ENCODE measurements at places on chromosomes 16 and 17. TPM values are rescaled to one million over a fixed set of nuclear protein-coding genes. Genes with fewer than 3 reads are reported as not detected.

GRCh38 chr16:73210686-73211085, 162.8 kb upstream of the ZFHX3 start:
- no peak for DNase-seq

Gene CNGB1
- 0.21 TPM for polyA plus RNA-seq

DNA sequence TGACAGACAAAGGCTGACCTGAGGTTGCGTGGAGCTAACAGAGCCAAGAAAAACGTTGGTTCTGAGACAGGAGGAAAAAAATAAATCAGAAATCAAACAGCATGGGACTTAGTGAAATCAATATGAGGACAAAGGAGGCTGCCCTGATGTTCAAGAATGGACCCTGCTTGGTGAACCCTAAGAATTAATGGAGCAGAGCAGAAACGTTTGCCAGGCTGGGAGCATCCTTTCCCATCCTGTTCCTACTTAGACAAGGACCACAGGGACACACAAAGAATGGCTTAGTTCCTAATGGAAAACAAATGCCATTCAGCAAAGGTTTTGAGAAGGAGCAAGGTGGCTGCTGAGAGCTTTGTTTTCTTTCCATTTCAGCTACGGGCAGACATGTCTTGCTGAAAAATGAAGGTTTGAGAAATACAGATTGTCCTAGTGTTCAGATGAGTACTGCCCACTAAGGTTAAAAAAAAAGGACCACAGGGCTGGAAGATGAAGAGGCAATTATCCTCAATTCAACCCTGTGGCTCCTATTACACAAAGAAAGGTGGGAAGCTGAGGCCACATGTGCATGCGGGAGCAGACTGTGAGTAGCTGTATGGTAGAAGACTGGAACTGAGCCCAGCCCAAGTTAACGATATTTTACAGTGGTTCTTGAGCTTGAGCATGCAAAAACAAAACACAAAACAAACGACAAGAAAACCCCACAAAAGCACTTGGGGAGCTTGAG, 230.1 kb downstream of the SLC39A11 start:
- no peak for DNase-seq

GRCh38 chr16:77169650-77170236, 21.2 kb upstream of the MON1B start:
- peak; percentile 31 for DNase-seq

- no peak for DNase-seq
These were observed 1.0 kb upstream of the ANKRD40CL start for GRCh38 chr17:50768346-50768761.

DNA sequence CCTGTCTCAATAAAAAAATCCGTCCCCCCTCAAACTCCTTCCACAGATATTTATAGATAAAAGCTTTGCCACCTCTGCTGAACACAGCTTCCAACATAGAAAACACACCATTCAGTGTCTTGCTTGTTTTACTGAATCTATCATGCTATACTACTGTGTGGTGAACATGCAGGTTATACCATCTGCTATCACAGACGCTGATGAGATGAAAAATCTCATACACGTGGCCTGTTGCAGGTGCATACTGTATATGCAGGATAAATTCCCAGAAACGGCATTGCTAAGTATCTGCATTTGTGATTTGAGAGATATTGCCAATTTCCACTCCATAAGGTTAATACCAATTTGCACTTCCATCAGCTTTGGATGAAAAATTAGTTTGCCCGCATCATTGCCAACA, 30.4 kb upstream of the IL34 start:
- no peak for DNase-seq

DNA sequence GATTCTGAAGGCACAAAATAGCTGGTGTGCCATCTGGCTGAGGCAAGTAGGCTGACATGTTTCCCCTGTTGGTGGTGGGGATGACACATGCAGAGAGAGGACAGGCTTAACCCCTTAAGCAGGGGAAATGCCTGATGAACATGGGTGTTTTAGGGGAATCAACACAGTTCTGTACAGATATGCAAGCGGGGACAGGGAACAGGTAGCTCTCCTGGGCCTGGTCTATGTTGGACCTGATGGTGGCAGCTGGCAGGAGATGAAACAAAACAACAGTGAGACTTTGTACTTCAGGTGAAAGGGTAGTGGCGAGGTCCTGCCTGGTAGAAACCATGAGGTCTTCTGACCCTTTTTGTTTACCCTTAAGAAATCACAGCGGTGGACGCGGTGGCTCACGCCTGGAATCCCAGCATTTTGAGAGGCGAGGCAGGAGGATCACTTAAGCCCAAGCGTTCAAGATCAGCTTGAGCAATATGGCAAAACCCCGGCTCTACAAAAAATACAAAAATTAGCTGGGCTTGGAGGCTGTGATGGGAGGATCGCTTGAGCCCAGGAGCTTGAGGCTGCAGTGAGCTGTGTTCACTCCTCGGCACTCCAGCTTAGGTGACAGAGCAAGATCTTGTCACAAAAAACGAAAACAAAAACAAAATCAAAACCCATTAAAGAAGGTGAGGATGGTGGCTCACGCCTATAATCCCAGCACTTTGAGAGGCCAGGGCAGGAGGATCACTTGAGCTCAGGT, 10.5 kb downstream of the OR1F1 start:
- no peak for DNase-seq

GRCh38 chr16:720447-720989, 428 bp upstream of the ANTKMT start:
- peak; percentile 82 for DNase-seq

Gene CTRB1
- polyA plus RNA-seq, result 0.33 TPM

DNA sequence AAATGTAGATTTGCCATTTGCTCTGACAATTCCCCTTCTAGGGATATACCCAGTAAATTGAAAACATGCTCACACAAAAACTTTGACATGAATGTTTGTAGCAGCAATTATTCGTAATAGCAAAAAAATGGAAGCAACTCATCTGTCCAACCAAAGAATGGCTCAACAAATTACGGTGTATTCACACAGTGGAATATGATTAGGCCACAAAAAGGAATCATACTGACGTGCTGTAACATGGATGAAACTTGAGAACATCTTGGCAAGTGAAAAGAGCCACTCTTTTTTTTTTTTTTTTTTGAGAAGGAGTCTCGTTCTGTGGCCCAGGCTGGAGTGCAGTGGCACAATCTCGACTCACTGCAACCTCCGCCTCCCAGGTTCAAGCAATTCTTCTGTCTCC, 24.1 kb upstream of the SPNS3 start:
- no peak for DNase-seq

DNA sequence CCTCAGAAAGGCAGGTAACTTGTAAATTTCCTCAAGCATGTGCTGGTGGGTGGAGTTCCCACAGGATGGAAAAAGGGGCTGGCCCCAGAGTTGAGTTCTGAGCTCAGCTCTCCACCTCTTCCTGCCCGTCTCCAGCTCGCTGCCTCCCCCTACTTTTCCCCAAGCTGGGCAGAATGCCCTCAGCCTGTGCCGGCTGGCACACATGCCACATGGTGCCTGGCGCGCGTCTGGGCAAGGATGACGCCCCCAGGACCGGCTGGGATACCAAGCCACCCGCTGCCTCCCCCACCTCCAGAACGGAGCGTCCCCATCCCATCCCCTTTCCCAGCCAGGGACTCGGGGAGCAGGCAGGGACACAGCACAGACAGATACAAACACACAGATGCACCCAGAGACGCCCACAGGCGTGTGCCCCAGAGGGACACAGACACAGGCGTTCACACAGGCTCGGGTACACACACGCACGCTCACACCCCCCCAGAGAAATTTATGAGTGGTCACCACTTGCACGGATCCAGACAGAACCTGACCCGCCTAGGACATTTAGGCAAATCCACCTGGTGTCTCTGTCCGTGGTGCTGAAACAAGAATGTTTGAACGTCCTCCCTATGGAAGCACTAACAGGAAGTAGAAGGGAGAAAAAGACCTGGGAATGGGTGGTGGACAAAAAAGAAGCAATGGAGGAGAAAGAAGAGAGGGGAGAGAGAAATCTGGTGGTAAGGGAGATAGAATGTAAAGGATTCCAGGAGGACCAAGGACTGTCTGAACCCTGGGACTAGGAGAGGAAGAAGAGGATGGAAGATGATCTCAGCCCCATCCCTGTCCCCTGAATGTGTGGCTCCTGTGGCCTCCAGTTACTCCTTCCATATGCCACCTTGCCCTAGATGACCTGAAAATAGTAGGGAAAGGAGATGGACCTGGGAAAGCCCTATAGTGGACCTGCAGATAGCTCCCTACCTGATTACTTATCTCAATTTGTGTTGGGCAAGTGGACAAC, 15.5 kb downstream of the NEUROD2 start:
- DNase-seq, result peak; percentile 57

GRCh38 chr16:23280483-23280967, 21.6 kb upstream of the SCNN1B start:
- DNase-seq, result no peak

DNA sequence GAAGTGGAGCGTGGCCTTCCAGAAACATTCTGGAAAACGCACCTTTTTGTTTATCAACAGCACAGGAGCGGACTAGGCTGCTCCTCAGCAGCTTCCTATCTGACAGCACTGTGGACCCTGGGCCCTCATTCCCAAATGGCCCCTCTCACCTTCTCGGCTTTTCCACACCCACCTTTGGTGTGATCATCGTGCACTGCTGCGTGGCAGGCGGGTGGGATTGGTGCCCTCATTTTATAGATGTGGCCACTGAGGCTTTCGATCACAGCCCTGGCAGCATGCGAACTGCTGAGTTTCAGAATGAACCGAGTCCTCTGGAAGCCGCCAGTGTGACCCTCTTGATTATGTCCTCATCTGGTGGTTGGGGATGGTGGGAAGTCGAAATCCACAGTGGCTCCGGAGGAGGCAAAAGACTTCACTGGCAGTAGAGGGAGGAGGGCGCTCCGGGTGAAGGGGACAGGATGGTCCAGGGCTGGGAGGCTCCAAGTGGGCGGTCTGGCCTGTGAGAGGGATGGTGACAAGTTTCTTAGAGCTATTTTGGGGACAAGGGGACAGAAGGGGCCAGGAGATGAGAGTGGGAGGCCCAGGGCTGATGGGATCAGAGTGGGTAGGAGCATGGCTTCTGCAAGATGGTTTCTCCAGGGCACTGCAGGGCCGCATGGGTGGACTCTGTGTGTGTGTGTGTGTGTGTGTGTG, 49.5 kb downstream of the NKD1 start:
- no peak for DNase-seq

Gene TRPV2
- 46.3 TPM for polyA plus RNA-seq

GRCh38 chr16:56252835-56253234, 61.5 kb downstream of the GNAO1 start:
- DNase-seq, result peak; percentile 94

Gene KCNH6
- polyA plus RNA-seq, result 0.05 TPM

DNA sequence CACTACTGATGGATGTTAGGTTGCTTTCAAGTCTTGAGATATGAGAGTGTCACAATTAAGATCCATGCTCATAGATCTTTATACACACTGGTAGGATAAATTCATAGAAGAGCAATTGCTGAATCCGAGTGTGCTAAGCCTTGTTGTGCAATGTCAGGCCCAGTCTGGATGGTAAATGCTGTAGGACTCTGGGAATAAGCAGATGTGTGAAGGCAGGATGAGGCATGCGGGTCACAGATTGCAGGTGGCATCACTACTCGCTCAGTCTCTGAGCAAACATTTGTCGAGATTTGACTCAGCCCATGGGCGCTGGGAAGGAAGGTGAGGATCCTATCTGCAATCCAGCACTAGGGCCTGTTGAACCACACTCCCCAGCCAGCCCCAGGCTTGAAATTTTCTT, 40.7 kb downstream of the TMEM186 start:
- DNase-seq, result no peak

DNA sequence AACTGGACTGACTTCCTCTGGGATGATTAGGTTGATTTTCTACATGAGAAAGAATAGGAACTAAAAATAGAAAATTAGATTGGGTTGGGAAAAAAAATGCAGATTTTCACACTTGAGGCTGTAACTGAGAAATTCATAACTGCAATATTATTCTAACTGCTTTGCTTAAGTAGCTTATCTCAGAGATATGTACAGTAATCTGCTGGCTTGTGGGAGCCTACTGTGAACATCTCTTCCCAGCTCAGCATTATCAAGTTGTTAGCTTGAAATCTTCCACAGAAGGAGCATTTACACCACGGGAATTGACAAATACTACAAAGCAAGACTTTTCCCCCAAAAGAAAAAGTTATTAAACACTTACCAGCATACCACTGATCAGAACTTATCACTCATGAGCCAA, 58.9 kb downstream of the CNTNAP4 start:
- no peak for DNase-seq

GRCh38 chr17:5931616-5932015, 138.6 kb upstream of the WSCD1 start:
- peak; percentile 1 for DNase-seq

DNA sequence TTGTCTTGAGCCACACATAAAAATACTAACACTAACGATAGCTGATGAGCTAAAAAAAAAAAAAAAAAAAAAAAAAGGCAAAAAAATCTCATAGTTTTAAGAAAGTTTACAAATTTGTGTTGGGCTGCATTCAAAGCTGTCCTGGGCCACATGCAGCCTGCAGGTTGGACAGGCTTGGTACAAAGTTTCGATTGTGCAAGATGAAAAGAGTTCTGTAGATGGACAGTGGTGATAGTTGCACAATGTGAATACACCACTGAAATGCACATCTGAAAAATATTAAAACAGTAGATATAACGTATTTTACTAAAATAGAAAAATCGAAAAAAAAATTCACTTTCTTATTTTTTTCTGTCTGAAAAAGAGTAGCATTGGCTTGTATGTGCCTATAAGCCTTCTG, 42.9 kb downstream of the AMFR start:
- DNase-seq, result no peak

Gene CCL14
- polyA plus RNA-seq, result 31.3 TPM

GRCh38 chr17:55430541-55431288, 9.1 kb upstream of the MMD start:
- no peak for DNase-seq

GRCh38 chr17:29677824-29678223, 55.1 kb upstream of the CORO6 start:
- DNase-seq, result no peak

GRCh38 chr16:84299734-84300440, 5.2 kb downstream of the WFDC1 start:
- no peak for DNase-seq

Gene DRC3
- 7.2 TPM for polyA plus RNA-seq

Gene HSPB9
- polyA plus RNA-seq, result 0.18 TPM

DNA sequence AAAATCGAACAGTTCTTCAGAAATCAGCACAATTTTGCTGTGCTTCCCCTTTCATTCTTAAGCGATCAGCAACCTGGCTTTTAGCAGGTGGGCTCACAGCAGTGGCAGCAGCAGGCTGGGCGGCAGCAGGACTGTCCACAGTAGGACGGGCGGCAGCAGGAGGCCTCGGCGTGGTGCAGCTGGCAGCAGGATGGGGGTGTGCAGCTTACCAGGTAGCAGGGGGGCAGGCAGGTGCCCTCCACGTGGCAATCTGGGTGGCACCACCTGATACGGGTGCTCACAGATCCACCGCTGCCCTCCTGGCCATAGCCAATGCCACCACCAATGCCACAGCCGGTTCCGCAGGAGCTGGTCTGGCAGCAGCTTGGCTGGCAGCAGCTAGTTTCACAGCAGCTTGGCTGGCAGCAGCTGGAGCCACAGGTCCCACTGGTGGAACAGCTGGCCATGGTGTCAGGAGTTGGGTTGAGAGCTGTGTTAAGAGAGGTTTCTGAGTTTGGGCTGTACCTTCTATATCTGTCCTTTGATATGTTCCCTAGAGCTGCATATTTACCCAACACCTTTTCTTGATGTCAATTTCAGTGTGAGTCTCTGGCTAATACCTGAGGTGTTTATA, at the start of gene KRTAP1-4:
KRTAP1-4 (minus strand) TSS at position 563 of the 613 bp plus-strand sequence; CDS start at position 446, 117 bp downstream.
- no peak for DNase-seq
